ENCODE measurements at places on chromosomes 1 and 21.

GRCh38 chr1:64823691-64824476 lies 79.0 kb downstream of the RAVER2 start:
- DNase-seq: peak; percentile 50

GRCh38 chr1:221292652-221293051 lies 413.4 kb downstream of the HLX start:
- no peak for DNase-seq

- no peak for DNase-seq
Observed at GRCh38 chr1:236604905-236605806, 840 bp upstream of the HEATR1 start.

GRCh38 chr1:51517361-51518032 lies 1.6 kb downstream of the EPS15 start:
- no peak for DNase-seq

GRCh38 chr1:113608399-113608798 lies 150.9 kb downstream of the PHTF1 start:
- DNase-seq: no peak

DNA sequence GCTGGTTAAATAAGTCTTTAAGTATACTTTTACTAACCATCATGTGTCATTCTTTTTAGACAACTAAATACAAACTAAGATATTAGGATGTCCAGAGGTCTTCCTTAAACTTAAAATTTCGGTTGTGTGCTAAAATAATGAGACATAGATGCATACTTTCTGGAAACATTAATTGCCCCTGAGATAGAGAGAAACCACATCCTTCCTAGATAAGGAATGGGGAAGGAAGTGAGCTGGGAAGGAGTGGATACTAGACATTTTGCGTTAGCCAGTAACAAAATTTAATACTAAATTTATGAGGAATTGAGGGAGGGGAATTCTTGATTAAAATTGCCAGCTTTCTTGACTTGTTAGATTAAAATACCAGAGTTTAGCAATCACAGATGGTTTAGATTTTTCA lies 37.1 kb upstream of the PTGS2 start:
- no peak for DNase-seq

DNA sequence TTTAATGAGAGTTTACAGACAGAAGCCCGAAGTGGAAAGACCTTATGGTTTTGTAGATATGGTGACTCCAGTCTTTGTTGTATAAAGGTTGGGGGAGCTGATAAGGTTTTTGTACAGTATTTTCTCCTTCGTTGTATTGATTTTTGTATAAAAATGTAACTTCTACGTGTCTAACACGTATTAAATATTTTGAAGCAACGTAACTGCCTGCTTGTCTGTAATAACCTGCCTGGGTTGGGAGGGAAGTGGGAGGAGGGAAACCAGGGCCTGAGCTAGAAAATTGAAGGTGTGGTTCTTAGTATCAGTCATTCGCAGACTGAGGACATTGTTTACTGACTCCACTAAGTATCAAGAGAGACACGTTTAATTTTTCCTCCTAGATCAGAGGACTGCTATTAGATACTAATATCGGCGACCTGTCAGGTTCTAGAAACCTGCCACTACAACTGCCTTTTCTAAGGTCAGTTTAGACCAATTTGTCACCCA lies 2.2 kb downstream of the IER5 start:
- DNase-seq: no peak

DNA sequence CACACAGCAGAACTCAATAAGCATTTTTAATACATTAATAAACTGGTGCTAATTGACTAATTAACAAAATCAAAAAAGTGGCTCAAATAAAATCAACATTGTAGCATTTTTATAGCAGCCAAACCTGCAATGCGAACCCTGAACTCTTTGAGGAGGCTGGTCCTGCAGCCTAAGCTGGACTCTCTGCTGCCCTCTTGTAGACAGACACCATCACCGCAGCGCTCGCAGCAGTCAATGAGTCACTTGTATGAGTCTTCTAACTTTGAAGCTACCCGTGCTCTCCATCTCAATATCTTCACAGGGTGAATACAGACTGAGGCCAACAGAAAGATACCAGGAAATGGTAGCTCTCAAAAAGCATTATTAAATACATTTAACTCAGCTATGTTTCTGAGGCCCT lies 9.7 kb upstream of the KRTAP7-1 start:
- DNase-seq: no peak

- no peak for DNase-seq
Observed at GRCh38 chr1:17646444-17647280, 107.2 kb downstream of the ARHGEF10L start.

- no peak for DNase-seq
Observed at GRCh38 chr1:211781260-211781659, 49.3 kb downstream of the LPGAT1 start.

DNA sequence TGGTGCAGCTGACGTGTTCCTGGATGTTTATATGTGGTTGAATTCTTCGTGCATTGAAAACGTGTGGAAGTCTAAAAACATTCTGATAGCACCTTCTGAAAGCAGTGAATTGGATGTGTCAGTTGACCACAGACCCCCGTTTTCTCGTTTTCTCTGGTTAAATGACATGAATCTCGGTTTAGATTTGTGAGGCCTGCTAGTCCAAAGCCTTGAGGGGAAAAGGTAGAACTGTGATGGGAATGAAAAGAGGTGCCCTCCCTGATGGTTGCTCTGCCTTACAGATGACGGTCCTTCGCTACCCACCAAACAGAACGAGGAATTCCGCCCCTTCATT lies 8.9 kb downstream of the RER1 start:
- DNase-seq: no peak
